ENCODE measurements at places on chromosomes 11 and 22.

DNA sequence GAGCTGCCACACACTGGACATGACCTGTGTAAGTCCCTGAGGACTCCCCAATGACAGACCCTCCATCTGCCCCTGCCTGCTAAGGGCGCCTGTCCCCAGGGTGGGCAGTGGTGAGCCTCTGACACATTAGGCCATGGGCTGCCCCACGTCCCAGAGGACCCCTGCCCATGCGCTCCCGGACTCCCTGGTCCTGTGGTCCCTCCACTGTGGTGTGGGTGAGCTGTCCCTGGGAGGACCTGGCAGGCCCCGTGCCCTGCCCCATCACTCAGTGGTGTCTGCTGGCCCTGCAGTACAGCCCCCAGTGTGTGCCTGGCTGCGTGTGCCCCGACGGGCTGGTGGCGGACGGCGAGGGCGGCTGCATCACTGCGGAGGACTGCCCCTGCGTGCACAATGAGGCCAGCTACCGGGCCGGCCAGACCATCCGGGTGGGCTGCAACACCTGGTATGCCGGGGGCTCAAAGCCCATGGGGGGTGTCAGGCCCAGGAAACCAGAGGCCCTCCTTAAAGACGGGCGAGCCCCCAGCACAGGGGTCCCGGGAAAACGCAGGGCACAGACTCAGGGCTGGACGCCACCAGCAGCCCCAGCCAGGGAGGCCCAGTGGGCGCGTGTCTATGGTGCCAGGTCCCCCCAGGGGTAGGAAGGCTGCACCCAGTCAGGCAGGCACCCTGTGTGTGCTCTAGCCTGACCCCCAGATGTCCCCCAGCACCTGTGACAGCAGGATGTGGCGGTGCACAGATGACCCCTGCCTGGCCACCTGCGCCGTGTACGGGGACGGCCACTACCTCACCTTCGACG lies 18.7 kb downstream of the MUC5AC start:
- ATAC-seq = no peak

- ATAC-seq = no peak
Observed at GRCh38 chr11:112087212-112087611, 539 bp downstream of the SDHD start.

DNA sequence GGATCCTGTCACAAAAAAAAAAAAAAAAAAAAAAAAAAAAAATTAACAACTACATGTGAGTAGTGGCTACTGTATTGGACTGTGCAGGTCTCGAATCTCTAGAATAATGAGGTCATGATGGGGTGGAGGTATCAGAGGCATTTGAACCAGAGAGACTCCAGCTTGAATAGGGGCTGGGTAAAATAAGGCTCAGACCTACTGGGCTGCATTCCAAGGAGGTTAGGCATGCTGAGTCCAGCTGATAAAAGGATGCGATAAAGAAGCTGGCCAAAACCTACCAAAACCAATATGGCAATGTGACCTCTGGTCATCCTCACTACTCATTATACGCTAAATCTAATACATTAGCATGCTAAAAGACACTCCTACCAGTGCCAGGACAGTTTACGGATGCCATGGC lies 5.9 kb upstream of the PACSIN3 start:
- no peak for ATAC-seq

GRCh38 chr11:79089601-79090000 lies 351.2 kb downstream of the TENM4 start:
- ATAC-seq = no peak

GRCh38 chr11:36350137-36350513 lies 54.0 kb downstream of the PRR5L start:
- no peak for ATAC-seq

- ATAC-seq = no peak
Observed at GRCh38 chr11:105224482-105225253, 85.1 kb upstream of the CARD18 start.

GRCh38 chr11:701741-702461 lies 4.1 kb upstream of the EPS8L2 start:
- no peak for ATAC-seq

GRCh38 chr11:120066738-120067437 lies 71.0 kb downstream of the TRIM29 start:
- ATAC-seq = no peak

DNA sequence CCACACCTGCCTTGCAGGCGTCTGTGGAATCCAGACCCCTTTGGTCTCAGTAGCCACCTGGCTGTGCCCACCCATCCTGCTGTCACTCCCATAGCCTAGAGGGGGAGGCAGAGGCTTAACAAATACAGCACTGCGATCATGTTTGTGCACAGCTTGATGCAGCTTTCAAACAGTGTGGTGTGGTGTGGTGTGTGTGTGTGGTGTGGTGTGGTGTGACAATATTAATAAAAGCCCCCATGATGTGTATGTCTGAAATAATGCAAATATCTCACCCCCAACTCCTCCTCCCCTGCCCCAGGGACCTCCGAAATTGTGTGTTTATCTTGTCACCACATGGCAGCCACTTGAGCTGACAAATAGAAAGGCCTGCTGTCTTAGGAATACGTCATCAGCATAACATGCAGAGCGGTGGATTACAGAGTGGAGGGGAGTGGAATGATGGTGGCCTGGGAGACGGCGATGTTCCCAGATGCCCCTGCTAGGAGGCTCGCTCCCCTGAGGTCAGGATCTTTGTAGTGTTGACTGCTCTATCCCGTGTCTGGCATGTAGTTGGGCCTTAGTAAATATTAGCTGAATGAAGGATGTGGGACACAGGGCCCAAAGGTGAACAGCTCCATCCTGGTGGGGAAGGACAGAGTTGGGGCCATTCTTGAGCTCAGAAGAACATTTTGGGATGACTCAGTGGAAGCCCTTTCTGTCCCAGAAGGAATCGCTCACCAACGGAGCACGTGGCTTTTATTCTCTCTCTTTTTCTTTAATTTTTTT lies 2.8 kb downstream of the PDXP start:
- no peak for ATAC-seq

DNA sequence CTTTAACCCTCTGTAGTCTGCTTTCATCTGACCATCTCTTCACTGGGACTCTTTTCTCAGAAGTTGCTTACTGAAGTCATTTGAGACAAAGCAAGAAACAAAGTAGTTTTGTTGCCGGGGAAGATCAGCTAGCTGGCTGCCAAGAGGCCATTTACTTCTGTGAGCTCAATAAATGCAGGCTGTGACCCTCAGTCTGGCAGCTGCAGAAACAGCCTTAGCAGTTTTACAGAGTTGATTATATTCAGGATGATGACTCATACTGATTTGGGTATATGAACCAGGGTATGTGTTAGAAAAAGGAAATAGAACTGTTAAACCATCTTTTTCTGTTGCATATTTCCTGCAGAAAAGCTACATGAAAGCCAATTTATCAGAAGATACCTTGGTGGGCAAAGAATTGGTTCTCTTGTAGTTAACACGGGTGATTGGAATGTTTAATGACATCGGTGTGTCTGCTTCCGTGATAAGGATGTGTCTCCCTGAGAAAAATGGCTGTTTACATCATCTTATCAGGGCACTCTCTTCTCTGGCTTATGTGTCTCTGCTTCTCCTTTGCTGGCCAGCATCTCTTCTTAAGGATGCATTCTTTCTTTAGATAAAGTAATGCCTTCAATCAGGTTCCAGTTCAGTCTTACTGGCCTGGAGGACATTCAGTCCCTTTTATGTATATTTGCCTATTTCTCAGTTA lies 18.5 kb downstream of the FIBIN start:
- ATAC-seq = no peak

GRCh38 chr22:49687333-49687732 lies 140.3 kb downstream of the BRD1 start:
- ATAC-seq = no peak

- ATAC-seq = no peak
Observed at GRCh38 chr11:77512092-77512491, 38.2 kb upstream of the PAK1 start.

DNA sequence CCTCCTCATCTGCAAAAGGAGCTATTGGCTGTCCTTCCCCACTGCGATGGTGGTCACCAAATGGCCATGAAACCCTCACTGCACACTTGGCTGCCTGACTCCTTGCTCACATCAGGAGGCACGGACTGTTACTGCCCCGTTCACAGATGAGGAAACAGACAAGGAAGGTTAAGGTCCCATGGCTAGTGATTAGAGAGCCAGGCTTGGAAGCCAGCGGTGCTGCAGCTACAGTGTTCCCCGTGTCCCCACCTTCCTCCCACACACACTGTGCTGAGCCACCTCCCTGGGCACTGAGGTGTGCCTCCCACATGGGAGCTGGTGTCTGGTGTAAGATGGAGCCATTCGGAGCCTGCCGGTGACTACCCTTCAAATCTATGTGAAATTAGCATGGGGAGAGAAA lies 2.6 kb downstream of the ARHGAP8 start:
- no peak for ATAC-seq

GRCh38 chr11:111770581-111771134 lies 4.5 kb upstream of the PPP2R1B start:
- no peak for ATAC-seq

DNA sequence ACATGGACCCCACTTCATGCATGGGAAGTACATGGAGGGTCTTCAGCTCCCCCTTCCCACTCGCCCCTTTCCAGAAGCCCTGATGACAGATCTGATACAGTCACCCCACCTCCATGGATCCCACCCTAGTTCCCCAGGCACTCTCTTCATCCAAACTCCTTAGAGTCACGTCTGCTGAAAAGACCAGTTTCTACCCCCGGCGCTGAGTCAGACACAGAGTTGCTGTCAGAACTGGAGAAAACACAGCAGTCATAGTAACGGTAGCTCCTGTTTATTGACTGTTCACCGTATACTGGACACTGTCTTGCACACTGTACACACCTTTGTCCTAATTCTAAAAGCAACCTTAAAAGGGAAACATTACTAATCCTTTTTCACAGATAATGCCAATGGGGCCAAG lies 29.1 kb downstream of the DRD2 start:
- ATAC-seq = peak; percentile 49

- ATAC-seq = no peak
Observed at GRCh38 chr11:16494918-16495691, 138.8 kb upstream of the SOX6 start.

GRCh38 chr11:100359281-100359680 lies 327.8 kb upstream of the ARHGAP42 start:
- ATAC-seq = no peak

- no peak for ATAC-seq
Observed at GRCh38 chr22:29103121-29103520, 30.3 kb downstream of the KREMEN1 start.

- no peak for ATAC-seq
Observed at GRCh38 chr11:13465909-13466371, 2.9 kb upstream of the BTBD10 start.

DNA sequence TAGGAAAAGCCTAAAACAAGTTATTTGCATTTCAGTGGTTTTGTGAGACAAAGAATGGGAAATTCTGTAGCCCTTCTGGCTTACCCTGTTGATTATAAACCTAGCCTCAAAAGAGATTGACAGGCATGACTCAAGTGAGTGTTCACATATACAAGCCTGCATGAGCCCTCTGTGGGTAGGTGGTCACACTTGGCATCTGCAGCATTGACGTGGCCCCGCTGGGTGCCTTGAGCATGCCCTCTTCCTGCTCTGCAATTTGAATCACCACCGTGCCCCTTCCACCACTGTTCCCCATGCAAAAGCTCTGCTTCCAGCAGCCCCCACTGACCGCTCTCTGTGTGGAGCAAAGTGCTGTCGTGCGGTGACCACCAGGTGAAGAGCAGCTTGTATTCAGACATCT lies 21.0 kb upstream of the ADSL start:
- ATAC-seq = no peak

DNA sequence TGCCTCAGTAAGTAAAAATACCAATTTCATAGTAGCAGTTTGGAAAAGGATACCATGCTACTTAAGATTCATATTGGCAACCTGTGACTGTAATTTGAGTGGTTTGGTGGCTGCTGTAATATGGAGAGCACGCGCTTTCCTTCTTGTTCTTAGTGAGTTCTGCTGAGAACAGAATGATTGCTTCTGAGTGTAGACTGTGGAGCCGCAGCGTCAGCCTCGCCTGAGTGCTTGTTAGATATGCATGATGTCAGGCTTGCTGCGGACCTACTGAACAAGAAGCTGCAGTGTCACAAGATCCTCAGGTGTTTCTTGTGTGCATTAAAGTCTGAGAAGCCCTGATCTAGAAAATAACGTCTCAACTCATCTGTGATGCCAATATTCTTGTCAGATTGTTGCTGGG lies 143.2 kb downstream of the ARHGAP42 start:
- ATAC-seq = peak; percentile 32

DNA sequence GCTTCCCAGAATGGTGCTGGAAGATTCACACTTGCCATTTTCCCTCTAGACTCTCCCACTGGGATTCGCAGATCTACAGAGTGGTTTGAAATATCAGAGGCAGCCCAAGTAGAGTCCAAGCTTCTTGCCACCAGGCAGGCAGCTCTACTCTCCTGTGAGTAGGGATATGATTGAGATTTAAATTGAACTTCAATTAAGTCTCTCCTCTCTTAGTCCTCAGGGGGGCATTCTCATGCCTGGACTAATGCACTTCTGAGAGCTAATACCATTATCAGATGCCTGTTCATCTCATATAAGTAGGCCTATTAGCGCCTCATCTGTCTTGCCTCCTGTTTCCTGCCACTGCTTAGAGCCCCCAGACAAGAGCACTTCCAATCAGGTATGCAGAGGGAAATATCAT lies 25.5 kb upstream of the AMPD3 start:
- no peak for ATAC-seq

DNA sequence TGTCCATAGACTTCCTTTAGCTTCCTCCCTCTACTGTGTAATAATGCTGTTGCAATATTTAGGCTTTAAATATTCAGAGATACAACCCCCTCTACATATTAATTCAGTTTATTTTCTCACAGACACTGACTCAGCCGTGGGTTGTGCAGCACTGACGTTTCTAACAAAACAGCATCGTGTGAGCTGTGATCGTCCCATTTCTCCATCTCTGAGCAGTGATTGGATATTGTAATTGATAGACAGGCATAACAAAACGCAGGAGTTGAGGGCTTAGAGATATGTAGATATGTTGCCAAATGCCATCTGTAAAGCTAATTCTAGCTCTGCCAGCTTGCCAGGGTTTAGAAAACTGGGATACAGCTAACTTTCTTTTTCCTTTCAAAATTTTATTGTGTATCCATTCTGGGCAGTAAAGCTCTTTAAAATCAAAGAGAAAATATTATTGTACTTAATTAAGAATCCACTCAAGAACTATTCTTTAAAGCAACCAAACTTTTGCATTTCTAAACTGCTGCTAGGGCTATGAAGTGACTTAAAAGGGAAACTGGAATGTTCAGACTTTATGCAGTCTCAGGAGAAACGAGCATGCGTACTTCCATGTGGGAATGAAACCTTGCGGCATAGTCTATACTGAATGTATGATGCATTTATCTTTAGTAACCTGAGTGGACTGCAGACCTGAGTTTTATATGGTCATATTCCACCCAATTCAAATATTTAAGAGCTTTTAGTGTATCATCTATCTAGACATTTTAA lies 22.7 kb downstream of the BTBD10 start:
- peak; percentile 95 for ATAC-seq

GRCh38 chr11:122659676-122660554 lies 4.4 kb downstream of the UBASH3B start:
- no peak for ATAC-seq

GRCh38 chr11:6708876-6709275 lies 25.7 kb upstream of the MRPL17 start:
- no peak for ATAC-seq

GRCh38 chr22:23132376-23133091 lies 9.3 kb downstream of the RSPH14 start:
- no peak for ATAC-seq

All from esophagus mucosa (tissue), 1 donor.